Fibroblast of lung (primary cell): ENCODE measurements at places on chromosomes 4 and X. TPM values are rescaled to one million over a fixed set of nuclear protein-coding genes. Genes with fewer than 3 reads are reported as not detected.

- DNase-seq = no peak
Observed at GRCh38 chrX:155751131-155751530, 130.0 kb upstream of the VAMP7 start.

DNA sequence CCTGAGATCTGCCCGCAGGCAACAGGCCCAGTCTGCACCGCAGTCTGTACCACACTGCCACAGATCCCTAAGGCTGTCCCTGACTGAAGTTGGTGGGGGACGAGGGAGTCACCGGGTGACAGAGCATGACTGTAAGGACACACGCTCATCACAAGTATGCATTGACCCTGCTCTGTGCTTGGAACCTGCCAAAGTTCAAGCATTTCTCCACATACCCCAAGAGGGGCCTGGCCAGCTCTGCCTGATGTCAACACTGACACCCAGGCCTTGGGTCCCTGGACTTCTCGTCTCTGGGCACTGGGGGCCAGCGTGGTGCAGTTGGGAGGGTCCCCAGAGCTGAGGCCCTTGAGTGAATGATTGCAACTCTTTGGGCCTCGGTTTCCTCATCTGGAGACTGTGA is 7.9 kb downstream of the BLOC1S4 start:
- no peak for DNase-seq

DNA sequence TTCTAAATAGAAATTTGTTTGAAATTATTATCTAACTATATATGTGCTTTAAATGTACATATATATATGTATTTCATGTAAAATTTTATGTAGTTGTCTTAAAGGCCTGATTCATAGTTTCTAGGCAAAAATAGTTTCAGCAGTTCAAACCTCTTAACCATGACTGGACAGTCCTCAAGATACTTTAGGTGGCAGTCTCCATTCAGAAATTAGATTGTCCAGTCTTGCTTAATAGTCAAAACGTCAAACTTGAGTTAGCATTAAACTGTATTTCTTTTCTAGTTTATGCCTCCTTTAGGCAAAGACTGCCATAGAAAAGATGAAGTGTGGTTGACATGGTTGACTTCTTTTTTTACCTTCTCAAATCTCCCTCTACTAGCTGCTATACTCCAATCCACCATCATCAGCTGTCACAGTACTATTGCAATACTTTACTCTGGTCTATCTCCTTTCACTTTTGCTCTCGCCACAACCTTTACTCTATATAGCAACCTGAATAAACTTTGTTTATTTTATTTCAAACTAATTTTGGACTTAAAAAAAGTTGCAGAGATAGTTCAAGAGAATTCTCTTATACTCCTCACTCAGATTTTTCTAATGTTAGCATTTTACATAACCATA is 395.6 kb upstream of the DIPK2B start:
- no peak for DNase-seq

- peak; percentile 13 for DNase-seq
Observed at GRCh38 chrX:53263597-53264094, 17.7 kb downstream of the IQSEC2 start.

The MAGEA4 gene
- not detected in 2 replicates for polyA plus RNA-seq

DNA sequence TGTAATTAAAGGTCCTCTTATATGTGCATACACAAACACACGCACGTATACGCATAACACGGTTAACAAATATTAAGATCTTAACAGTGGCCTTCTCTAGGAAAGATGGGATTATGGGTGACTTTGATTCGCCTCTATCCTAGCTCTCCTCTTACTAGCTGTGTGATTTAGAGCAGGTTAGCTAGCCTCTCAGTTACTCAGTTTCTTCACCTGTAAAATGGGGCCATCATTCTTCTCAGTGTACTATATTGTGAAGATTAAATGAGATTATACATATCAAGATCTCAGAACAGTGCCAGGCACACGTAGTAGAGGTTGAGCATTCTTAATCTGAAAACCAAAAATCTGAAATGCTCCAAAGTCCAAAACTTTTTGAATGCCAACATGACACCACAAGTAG is 159.3 kb downstream of the BCOR start:
- no peak for DNase-seq

The MAGEB1 gene
- not detected in 2 replicates for polyA plus RNA-seq

- no peak for DNase-seq
Observed at GRCh38 chr4:139460565-139460964, 6.6 kb downstream of the RAB33B start.

- DNase-seq = no peak
Observed at GRCh38 chrX:50629774-50630173, 159.1 kb upstream of the DGKK start.
